B cell (primary cell): ENCODE measurements at places on chromosomes 12 and 14. TPM values are rescaled to one million over a fixed set of nuclear protein-coding genes. Genes with fewer than 3 reads are reported as not detected.
A peak's percentile ranks its signal among the peaks of the same experiment; 100 is the strongest.

- DNase-seq, result no peak
Measured at GRCh38 chr12:113207613-113208040, 13.6 kb upstream of the TPCN1 start.

DNA sequence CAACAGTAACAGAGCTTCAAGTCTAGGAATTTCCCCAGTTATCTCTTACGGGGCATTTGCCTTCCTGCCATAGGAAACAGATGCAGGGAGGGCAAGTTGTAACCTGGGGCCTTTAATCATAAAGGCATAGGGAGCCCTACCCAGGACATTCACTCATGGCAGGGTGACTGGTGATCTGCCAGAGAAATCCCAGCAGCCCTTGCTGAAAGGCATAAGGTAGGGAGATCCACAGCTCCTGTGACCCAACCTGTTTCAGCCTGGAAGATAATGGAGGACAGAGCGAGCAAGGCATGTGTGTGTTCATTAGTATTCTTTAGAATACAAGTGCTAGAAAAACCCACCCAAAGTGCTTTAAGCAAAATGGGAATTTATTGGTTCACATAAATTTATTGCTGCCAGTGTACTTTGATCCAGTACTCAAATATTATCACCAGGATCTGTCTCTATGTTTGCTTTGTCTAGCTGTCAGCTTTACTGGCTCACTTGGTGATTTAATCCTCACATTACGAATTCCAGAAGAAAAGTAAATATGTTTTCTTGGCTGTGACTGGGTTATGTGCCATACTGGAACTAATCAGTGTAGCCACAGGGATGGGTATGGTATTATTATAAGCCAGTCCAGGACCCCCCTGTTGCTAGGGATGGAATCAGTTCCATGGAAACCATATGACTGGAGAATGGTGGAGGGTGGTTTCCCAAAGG, 21.1 kb upstream of the AKAP6 start:
- DNase-seq, result no peak

DNA sequence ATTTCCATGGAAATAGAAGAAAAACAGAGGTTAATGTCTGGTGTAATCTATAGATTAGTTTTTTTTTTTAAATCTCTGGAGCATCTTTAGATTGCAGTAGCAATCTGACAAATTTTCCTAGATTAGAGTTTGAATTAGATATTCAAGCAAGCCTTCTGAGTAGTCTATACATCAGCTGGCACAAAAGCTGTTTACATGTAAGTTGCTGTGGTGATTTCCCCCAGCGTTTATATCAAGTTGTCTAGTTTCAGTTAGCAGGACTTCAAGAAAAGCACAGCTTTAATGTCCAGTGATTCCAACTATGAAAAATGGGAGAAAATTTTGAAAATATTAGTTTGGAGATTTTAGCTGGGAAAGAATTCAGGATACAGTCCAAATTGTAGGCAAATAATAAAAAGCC, 605.0 kb upstream of the USP15 start:
- no peak for DNase-seq

DNA sequence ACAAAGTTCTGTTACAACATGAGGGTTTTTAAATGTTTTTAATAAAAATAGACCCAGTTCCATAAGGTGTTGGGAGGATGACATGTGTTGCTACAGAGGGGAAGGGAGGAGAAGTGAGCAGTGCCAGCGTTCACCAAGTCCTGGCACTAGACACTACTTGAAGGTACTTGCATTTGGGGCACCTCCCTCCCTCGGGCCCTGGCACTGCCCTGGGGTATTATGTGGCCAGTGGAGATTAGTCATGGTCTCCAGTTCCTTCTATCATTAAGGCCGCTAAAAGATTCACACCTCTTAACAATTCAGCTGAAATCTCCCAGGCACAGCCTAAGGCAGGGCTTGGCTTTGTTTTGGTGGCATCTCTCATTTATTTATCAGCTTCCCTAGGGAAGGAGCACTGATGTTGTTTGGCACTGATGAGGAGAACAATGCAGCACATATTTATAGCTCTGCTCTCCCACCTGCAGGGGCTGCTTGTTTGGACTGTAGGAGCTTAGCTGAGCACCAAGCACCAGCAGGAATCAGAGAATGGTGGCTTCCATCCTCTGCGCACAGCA, 155.5 kb upstream of the NTF3 start:
- no peak for DNase-seq

DNA sequence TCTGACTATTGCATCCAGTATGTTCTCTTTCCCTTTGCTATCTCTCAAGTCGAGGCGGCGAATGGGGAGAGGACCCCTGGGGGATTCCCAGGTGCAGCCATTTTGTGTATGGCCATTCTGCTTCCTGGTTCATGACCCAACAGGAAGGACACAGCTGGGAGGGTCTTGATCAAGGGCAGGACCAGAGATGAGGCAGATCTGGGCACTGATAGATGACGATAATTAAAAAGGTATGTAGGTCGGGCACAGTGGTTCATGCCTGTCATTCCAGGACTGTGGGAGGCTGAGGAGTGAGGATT, 73.9 kb downstream of the EID3 start:
- DNase-seq, result no peak

- DNase-seq, result peak; percentile 71
Measured at GRCh38 chr12:6927379-6928021, at the start of gene ATN1. Gene ATN1, plus strand, starts transcription at chr12:6927959. Its CDS starts 6,043 bp downstream, at chr12:6934002.

GRCh38 chr14:105116451-105117256, 51.4 kb upstream of the GPR132 start:
- no peak for DNase-seq

GRCh38 chr14:60276347-60276746, 27.3 kb downstream of the PPM1A start:
- DNase-seq, result no peak

DNA sequence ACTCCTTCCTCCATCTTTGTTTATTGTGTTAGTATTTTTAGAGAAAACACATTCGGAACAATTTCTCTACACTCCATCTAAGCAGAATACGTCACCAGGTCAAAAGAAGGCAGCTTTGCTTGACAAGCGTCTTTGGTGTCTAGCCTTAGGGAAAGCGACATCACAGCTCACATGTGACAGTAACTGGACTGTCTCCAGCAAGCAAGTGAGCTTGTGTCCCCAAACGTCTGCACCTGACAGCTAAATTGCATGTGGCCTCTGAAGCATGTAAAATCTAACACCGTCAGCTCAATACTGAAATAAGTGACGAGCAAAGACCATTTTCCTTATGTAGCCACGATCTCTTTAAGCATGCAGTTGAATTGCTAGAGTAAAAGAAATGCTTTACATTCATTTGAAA, 509.8 kb downstream of the GLT1D1 start:
- DNase-seq, result no peak

DNA sequence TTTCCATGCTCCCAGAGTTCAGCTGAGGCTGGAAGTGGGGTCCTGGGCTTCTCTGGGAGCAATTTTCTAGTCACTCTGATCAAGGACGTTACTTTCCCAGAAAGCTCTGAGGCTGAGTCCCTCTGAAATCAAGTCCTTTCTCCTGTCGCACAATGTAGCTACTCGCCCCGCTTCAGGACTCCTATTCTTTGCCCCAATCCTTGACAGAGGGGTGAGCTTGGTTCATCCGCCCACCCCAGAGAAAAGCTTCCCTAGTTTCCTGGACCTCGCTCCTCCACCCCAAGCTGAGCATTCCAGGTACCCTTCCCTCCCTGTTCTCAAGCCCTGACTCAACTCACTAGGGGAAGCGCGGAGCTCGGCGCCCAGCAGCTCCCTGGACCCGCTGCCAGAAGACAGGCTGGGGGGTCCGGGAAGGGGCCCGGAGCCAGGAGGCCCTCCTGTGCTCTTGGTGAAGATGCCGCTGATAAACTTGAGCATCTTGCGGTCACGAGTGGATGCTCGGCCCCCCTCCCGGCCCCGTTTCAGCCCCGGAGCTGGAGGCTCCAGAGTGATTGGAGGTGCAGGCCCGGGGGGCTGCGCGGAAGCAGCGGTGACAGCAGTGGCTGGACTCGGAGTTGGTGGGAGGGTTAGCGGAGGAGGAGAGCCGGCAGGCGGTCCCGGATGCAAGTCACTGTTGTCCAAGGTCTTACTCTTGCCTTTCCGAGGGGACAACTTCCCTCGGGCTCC, 1.6 kb downstream of the AGAP2 start:
- DNase-seq, result no peak

GRCh38 chr14:70906793-70907175, 475 bp upstream of the PCNX1 start:
- no peak for DNase-seq

GRCh38 chr14:100336618-100337530, 13.7 kb downstream of the SLC25A47 start:
- DNase-seq, result no peak

- no peak for DNase-seq
Measured at GRCh38 chr12:63068857-63069442, 82.1 kb downstream of the AVPR1A start.

DNA sequence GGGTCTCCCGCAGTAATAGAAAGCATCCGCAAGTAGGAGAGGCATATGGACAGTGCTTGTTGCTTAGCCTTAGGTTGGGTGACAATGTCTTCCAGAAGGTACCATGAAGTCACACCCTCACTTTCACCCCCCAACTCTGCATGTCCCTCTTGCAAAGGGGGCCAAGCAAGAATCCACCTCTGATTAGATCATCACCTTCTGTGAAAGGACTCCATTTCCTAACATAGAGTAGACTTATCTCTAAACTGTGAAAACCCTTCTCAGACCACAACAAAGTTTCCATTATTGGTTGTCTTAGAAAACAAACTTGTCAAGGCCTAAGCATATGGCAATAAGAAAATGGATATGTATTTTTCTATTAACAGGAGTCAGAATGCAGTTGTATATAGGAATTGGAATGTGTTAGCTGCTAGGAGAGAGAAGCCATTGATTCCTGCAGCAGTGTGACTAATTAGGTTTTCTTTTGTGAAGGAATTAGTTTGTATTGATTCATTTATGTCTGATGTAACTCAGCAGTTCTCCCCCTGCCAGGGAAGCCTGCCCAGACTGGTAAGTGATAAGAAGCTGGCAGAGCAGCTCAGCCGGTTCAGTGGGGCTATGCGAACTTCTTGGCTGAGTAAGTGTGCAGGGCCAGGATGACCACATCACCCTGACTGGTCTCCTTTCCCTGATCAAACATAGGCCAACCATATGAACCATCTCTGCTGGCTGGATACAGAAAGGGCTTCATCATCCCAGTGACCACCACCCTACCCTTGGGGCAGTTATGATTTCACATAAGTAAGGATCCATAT, 107.3 kb upstream of the CCDC196 start:
- DNase-seq, result no peak

DNA sequence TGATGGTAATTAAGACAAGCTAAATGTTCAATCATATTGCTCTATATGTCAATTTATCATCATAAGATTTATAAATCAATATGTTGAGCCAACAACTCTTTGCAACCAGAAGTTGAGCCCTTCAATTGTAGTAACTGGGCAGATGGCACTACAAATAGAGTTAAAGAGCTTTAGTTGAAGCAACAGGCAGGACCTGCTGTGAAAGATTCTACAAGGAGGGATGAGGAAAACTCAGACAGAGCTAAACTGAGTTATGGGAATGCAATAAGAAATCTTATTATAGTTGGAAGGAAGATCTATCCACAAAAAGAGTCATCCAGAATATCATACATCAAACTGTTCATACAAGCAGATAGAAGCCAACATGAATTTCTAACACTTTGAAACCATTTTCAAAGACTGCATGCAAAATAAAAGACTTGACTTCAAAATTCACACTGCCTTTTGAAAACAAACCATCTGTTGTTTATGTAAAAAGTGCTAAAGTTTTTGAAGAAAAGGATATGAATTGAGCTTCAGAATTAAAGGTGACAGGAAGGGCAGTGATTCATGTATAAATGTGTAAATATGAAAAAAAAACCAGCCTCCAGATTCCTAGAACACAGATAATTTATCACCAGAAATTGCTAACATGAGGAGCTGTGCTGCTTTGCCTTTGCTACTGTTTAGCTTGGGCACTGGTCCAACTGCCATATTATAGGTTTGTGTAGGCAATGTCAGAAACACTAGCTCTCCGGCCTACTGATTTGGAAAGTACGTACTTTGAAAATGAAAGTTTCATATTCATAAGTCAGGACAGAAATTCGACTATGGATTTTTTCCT, 133.2 kb downstream of the SLC35F4 start:
- DNase-seq, result no peak

- no peak for DNase-seq
Measured at GRCh38 chr14:98927986-98928385, 344.0 kb downstream of the BCL11B start.

DNA sequence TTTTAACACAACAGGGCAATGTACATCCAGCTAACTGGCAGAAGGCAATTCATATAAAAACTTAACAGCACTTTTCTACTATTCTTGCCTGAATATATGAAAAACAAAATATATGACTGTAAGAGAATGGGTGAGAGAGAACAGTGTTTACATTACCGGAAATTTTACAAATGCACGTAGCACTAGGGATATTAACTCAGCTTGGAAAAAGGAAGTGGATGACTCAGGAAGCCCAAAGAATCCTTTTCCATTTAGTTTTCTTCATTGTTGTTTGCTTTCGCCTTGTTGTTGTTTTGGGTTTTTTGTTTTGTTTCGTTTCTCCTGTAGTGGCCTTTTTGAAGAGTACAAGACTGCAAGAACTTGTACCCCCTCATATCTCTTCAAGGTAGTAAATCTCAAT, 295.5 kb downstream of the EGLN3 start:
- no peak for DNase-seq

- DNase-seq, result no peak
Measured at GRCh38 chr12:103933237-103933636, 3.0 kb downstream of the HSP90B1 start.

- no peak for DNase-seq
Measured at GRCh38 chr12:87467936-87468335, 561.3 kb downstream of the C12orf50 start.

GRCh38 chr14:31203414-31203742, 4.2 kb downstream of the HECTD1 start:
- DNase-seq, result no peak

SLC25A47 gene
- polyA plus RNA-seq, result not detected in 2 replicates

MANSC4 gene
- 0.25 TPM in 1 of 2 replicates, not detected in the other for polyA plus RNA-seq

CNTN1 gene
- polyA plus RNA-seq, result not detected in 2 replicates
